ENCODE measurements at places on chromosomes 7 and 10.

GRCh38 chr7:85924062-85924461, 719.6 kb upstream of the GRM3 start:
- DNase-seq, result no peak

- no peak for DNase-seq
These were observed 341.8 kb upstream of the SEMA3A start for GRCh38 chr7:84536271-84536870.

GRCh38 chr10:59077855-59078254, 98.6 kb upstream of the PHYHIPL start:
- no peak for DNase-seq

- DNase-seq, result peak; percentile 62
These were observed 9.7 kb downstream of the ATP6V0E2 start for GRCh38 chr7:149883452-149883861.

DNA sequence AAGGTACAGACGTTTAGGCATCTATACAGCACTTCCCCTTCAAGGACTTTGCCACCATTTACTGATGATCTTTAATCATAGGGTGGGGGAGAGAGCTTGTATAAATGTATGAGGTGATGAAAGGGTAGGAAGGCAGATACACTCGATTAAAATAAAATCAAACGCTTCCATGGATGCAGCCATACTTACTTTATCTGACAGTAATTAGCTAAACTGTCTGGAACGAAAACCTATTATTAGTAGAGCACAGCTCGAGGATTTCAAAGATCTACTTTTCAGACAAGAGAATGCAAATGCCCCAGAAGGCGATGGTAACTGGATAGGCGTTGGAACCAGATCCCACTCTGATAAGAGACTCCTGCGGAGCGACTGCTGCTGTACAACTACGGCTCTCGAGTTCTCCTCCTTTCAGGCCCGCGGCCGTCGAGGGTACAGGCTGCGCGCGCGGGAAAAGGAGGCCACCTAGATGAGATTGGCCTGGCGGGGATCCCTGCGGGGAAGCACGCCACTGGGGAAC, 3.1 kb upstream of the NKX2-3 start:
- DNase-seq, result no peak

GRCh38 chr7:152574892-152575548, 100.9 kb downstream of the XRCC2 start:
- DNase-seq, result no peak

DNA sequence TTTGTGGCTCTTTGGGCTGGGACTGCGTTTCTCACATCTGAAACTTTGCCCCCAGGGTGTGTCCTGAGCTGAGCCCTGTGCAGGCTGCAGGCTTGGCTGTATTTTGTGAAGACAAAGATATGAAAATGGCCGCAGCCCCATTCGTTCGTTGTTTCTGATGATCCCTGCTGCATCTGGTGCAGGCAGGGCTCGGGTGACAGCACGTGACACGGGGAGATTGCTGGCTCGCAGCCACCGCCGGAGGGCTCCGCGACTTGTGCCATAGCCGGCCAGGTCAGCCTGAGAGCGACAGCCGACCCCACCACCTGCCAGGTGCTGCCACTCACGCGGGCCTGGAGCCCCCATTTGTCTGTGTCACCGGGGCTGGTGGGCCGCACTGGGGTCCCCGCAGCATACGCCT, 81.3 kb downstream of the ZRANB1 start:
- DNase-seq, result no peak

DNA sequence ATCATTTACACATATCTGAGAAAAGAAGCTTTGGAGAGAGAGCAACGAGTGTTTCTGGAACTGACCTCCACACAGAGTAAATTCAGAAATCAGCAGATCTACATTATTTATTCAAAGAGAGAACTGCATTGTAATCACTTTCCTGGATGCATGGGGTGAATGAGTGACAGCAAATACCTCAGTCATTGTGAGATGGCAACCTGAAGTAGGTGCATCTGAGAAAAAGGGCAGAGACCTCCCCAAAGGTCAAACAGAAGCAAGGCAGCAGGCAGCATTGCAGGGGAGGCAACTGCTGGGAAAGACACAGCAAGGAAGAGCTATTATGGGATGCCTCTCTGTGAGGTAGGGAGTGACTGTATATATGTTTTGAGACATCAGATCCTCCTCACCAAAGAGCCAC, 26.5 kb upstream of the SMIM30 start:
- no peak for DNase-seq

DNA sequence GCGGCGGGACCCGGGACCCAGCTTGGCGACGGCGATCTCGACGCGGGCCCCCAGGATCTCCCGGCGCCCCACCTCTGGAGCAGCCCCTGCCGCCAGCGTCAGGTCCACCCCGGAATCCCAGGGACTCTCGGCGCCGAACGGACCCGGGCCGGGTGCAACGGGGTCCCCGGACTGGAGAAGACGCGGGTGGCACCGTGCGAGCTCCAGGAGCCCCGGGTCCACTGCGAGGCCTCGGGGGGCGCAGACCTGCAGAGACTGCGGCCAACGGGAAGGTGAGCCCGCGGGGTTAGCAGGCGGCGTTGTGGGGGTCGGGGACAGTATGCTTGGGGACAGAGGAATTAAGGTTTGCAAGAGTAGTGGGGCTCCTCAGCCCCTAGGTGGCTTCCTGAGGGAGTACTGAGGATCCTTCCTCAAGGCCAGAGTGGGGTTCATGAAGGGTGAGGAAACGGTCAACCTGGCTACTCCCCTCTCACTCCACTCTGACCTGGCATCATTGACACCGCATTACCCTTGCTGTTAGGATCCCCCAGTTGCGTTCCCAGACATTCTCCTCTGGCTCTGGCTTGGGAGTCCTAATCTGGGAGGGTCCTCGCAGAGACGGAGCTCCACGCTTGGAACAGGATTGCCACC, 353 bp downstream of the EPHB6 start:
- DNase-seq, result peak; percentile 33

GRCh38 chr10:72069751-72070526, 18.4 kb downstream of the SPOCK2 start:
- no peak for DNase-seq

- no peak for DNase-seq
These were observed 127.5 kb downstream of the DNAJB6 start for GRCh38 chr7:157464111-157464970.

GRCh38 chr10:124705817-124706461, 38.2 kb downstream of the FAM53B start:
- DNase-seq, result no peak

DNA sequence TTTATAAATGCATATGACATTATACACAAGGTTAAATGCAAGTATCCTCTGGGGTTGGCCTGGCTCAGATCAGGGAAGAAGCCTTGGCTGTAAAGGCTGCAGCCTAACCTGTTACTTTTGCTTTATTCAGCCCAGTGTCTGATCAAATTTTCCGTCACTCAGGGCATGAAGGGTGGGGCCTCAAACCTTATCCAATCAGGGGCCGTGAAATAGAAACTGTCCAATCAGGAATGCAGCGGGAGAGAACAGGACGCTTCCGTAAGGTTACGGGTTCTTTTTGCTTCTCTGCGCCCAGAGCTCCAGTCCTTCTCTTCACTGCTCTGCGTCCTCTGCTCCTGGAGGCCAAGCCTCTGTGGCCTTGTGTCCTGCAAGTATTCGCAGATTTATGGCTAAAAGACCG, at the start of gene ZNF716:
ZNF716 (plus strand) TSS at position 274 of the 400 bp plus-strand sequence; CDS start at position 386, 112 bp downstream.
- no peak for DNase-seq

DNA sequence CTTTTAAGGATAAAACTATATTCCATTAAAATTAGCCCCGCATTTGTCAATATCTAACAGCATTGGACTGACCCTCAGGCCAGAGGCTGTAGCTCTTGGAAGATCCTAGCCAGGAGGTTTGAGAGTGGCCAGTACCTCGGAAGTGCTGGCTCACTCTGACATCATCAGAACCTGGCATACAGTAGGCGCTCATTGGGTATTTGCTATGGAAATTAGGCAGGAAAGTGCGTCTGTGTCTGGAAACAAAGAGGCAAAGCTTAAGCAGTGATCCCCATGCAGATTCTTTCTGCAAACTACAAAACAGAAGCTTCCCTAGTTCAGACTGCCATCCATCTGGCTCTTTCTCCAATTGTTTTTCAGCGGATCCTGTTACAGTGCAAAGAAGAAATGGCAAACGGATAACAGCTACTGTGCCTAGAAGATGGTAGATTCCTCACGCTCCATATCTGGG, 1.7 kb upstream of the PRKCQ start:
- no peak for DNase-seq

GRCh38 chr7:75536940-75537538, 44.9 kb downstream of the SPDYE5 start:
- DNase-seq, result no peak

GRCh38 chr10:105128111-105128510, 487.0 kb downstream of the SORCS3 start:
- no peak for DNase-seq

DNA sequence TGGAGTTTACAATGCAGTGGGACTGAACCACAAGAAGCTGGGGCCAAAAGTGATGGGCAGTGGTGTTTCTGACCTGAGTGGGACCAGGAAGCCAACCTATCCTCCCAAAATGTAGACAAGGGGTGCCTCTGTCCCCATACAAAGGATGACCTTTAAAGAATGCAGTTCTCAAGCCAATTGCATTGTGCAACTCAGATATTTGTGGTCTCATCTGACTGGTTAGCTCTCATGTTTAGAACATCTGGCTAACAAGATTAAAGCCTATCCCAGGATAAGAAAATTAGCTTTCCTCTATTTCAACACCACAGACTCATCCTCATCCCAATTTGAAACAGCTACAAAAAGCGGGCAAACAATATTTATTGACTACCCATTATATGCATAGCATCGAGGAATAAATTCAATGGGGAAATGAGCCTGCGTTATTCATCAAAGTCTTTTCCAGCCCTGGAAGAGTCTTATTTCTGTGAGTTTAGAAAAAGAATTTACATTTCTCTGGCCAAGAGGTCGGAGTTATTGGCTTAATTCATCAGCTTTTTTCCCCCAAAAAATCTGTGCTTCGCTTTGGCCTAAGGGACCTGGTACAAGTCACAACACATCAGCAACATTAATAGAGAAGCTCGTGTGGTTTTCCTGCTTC, 26.7 kb downstream of the ELMO1 start:
- DNase-seq, result no peak

GRCh38 chr10:77165445-77166208, 472.0 kb downstream of the KCNMA1 start:
- DNase-seq, result peak; percentile 73

GRCh38 chr7:7321681-7322080, 139.3 kb downstream of the C1GALT1 start:
- DNase-seq, result no peak

- peak; percentile 5 for DNase-seq
These were observed 101.2 kb upstream of the MGMT start for GRCh38 chr10:129365767-129366402.

DNA sequence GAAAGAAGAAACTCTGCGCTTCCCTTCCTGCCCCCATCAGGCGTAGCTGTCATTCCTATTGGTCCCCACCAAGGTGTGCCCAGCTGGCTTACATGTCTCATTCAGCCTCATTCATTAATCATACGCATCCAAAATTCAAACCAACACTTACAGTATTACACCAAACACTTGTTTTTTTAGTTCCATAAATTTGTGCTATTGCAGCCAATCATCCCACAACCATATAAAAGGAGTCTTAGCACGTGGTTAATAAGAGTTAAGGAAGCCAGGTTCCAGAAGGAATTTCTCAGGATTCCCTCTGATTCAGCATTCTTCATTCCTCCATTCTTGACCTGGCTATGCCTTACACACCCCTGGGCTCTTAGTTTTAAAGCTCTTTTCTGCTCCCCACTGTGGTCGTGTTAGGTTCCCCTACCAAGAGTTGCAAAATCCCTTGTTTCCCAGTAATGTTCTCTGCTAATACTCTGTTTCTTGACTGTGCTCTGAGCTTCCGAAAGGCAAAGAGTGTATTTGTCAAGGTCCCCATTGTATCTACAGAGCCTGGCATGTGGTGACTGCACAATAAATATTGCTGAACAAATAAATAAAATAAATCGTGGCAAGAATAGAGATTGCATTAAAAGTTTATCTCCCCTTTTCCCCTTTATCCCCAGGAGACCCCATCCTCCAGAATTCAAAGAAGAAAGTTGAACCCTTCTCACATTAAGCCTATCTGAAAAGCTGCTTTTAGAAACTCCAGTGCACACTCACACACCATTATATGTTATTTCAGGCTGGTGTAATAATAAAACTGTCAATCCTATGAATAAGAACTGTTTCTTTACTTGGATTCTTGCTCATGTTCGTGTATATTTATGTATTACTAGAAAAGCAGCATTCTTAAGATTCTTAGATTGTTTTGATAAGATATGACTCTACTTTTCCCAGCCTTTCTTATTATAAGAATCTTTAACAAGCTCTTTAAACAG, 514.4 kb downstream of the INHBA start:
- no peak for DNase-seq

DNA sequence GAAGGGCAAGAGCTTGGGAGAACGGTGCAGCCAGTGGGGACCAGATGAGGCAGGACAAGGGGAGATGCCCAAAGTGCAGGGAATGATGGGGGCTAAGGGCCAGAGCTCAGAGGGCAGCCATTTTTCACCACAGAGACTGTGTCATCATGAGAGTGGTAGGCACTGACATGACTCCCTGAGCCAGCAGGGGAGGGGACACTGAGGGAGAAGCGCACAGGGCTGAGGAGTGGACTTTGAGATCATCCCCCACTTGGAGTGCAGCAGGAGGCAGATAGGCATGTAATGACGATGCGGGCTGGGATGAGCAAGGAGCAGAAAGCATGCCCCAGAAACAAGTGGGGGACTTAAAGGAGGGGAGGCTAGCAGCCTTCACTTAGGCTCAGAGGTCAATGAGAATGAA, 5.2 kb upstream of the SMKR1 start:
- DNase-seq, result no peak

- DNase-seq, result no peak
These were observed 179.4 kb upstream of the INHBA start for GRCh38 chr7:41882256-41882655.

DNA sequence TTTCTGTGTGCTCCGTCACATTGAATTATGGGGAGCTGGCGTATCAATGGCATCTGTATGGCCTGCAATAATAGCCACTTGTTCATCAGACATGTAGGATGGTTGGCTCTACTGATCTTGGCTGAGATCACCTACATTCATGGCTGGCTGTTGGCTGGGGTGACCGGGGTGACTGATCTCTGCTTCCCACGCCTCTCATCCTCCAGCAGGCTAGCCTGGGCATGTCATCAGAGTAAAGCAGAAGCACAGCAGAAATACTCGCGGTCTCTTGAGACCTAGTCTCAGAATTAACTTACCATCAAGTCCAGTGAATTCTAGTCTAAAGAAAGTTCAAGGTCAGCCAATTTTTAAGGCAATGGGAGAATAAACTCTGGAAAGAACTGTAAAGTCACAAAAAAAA, 257.7 kb upstream of the GLI3 start:
- no peak for DNase-seq
